ENCODE measurements at places on chromosomes 1 and 21.

DNA sequence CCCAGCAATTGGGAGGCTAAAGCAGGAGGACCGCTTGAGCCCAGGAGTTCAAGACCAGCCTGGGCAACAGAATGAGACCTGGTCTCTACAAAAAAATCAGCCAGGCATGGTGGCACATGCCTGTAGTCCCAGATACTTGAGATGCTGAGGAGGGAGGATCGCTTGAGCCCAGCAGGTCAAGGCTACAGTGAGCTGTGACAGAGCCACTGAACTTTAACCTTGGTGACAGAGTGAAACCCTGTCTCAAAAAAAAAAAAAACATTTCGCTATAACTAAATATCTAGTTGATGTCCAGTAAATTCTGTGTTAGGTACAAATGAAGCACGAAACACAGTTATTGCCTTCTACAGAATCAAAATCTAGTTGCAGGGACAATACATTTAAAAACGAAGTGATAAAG is 95.7 kb upstream of the HP1BP3 start:
- no peak for DNase-seq

DNA sequence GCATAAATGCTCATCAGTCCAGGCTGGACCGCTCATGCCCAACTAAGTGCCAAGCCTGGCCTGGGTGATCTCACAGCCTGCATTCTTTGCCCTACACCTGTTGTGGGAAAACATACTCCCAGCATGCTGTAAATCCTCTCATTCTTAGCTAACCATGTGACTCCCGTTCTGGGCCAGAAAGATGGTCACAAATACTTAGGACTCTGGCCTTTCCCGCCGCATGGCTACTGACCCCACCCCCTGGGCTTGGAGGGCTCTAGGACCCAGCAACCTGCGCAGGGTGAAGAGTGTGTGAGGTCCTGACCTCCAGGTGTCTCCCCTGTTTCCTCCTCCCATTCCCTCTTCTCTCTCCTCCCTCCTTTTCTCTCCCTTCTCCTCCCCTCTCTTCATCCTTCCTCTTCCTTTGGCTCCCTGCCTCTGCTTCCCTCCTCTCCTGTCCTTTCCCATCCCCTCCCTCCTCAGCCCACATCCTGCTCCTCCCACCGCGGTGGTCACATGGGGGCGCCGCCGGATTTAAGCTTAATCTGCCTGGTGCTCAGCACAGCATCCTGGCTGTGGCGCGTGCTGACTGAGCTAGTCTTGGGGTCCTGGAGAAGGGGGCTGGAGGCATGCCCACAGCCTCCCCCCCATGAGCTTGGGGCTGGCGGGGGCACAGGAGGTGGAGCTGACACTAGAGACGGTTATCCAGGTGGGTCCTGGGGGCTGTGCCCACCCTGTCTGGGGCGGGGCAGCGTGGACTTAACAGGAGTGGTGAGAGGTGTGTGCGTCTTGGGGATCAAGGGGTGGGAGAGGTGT is at the start of gene CROCC:
Gene CROCC (plus strand): TSS at position 541 of the 795 bp plus-strand sequence. CDS start 88 bp downstream, at position 629.
- peak; percentile 54 for DNase-seq

DNA sequence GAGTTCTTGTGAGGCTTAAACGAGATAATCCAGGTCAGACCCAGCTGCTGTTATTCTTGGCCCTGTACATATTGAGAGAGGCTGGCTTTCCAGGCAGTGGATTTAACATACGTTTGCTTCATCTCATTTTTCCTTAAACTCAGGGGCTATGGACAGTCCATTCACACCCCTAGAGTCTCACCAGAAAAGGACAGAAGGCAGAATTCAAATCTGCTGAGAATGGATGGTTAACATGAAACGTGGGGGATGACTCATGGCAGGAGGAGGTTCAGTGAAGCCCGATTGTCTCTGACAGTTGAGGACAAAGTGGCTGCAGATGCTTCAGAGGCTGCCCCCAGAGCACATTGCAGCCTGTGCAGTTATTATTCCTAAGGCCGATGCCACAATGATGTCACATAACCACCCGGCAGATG is 39.5 kb downstream of the TGFB2 start:
- peak; percentile 77 for DNase-seq

- DNase-seq: no peak
Observed at GRCh38 chr1:58158506-58159433, 387.8 kb downstream of the OMA1 start.

GRCh38 chr1:95043141-95043980 is 29.4 kb downstream of the ALG14 start:
- peak; percentile 88 for DNase-seq

GRCh38 chr1:14740016-14740415 is 141.5 kb downstream of the KAZN start:
- DNase-seq: peak; percentile 54

All from fibroblast of skin of scalp (primary cell).